Left ventricle myocardium inferior (tissue), 1 donor: ENCODE measurements at places on chromosomes 3 and 15. TPM values are rescaled to one million over a fixed set of nuclear protein-coding genes. Genes with fewer than 3 reads are reported as not detected.

GRCh38 chr3:135806317-135806716 is 159.2 kb upstream of the PPP2R3A start:
- DNase-seq, result no peak

DNA sequence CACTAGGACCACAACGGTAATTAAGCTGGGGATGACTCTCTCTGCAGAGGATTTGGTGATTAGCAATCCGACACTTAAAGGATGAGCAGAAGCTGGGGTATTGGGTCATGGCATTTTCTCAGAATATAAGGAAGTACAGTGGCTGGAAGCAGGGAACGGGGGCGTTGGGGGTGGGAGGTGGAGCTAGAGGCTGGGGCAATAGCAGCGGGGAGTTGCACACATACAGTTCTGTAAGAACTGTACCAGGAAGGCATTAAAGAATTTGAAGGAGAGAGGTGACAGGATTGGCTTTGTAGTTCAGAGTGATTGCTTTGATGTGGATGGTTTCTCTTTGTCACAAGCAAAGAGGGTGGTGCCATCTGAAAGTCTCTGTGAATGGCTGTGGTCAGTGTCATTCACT is 28.2 kb downstream of the PSMD6 start:
- no peak for DNase-seq

DNA sequence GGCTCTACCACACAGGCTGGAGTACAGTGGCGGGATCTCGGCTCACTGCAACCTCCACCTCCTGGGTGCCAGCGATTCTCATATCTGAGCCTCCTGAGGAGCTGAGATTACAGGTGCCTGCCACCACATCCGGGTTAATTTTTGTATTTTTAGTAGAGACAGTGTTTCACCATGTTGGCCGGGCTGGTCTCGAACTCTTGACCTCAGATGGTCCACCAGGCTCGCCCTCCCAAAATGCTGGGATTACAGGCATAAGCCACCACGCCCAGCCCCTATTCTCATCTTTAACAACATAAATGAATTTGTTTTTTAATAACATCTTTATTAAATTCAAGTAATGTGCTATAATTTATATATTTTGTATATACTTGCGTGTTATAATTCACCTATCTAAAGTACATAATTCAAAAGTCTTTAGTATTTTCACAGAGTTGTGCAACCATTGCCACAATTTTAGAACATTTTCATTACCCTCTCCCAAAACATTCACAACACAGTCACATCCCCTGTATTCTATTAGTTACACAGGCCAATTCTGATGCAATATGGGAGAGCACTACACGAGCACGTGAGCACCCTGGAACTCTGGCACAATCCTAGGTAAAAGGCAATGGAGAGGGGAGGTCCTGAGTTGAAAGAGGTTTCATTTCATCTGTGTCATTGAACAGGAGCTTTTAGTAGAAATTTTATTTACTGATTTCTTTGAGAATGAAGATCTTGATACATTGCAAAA is 21.2 kb upstream of the MTMR14 start:
- DNase-seq, result no peak

DNA sequence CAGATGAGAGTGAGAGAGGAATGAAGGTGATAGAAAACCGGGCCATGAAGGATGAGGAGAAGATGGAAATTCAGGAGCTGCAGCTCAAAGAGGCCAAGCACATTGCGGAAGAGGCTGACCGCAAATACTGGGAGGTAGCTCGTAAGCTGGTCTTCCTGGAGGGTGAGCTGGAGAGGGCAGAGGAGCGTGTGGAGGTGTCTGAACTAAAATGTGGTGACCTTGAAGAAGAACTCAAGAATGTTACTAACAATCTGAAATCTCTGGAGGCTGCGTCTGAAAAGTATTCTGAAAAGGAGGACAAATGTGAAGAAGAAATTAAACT is 88.9 kb downstream of the EOMES start:
- DNase-seq, result no peak

Gene SERINC4
- 0.44 TPM for total RNA-seq

- no peak for DNase-seq
Observed at GRCh38 chr3:79203144-79203519, 564.7 kb downstream of the ROBO1 start.

Gene ZMYND10
- not detected for total RNA-seq

Gene ZBTB20
- 62.0 TPM for total RNA-seq

- DNase-seq, result no peak
Observed at GRCh38 chr3:25437953-25438352, 9.9 kb downstream of the RARB start.

Gene PP2D1
- not detected for total RNA-seq

Gene TMEM158
- total RNA-seq, result 0.60 TPM

Gene CRABP1
- not detected for total RNA-seq

- DNase-seq, result no peak
Observed at GRCh38 chr15:31569836-31570235, 243.2 kb downstream of the KLF13 start.

- DNase-seq, result no peak
Observed at GRCh38 chr15:70154718-70155347, 57.1 kb upstream of the TLE3 start.

Gene SLCO2A1
- 18.0 TPM for total RNA-seq

DNA sequence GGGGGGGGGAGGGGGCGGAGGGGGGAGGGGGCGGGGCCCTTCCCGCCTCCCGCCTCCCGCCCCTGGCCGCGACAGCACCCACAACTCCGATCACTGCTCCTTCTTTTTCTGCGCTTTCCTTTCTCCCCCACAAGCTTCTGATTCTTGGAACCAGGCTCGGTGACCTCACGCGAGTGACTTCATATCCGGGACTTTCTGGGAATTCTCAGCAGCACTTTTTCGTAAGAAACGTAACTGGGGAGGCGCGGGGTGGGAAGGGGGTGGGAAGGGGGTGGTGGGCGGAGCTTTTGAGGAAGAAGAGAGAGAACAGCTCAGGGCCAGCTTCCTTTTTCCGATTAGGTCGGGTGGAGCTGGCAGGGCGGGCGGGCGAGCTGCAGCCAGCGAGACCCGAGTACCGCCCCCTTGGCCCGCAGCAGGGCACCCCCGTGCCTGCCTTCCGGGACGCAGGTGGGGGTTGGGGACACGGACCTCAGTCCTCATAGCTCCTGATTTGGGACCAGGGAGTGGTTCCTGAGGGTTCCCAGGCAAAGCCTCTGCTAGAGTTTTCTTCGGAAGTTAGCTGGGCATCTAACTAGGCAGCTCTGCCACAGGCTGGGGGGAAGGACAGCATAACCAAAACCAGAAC is 14.6 kb downstream of the XIRP1 start:
- DNase-seq, result peak; percentile 89

Gene STAC
- 0.30 TPM for total RNA-seq

Gene IQCF5
- total RNA-seq, result not detected

Gene DLEC1
- 0.08 TPM for total RNA-seq

DNA sequence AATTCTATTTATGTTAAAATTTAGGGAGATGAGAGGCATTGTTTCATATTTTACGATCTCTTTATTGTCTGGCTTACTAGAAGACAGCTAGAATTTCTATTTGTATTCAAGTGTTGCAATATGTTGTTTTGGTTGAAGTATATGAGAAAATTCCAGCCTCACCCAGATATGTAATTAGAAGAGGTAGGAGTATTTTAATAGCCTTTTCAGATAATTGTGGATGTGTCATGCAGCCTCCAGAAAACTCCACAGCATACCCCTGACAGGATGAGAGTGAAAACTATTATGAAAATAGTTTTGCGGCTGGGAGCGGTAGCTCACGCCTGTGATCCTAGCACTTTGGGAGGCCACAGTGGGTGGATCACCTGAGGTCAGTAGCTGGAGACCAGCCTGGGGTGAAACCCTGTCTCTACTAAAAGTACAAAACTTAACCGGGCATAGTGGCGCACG is 21.5 kb upstream of the USP3 start:
- no peak for DNase-seq

Gene HAPLN3
- 3.2 TPM for total RNA-seq

Gene SSR3
- total RNA-seq, result 208 TPM

Gene MAP1A
- total RNA-seq, result 56.0 TPM

Gene DHFR2
- total RNA-seq, result 3.9 TPM

Gene USP8
- 43.9 TPM for total RNA-seq

DNA sequence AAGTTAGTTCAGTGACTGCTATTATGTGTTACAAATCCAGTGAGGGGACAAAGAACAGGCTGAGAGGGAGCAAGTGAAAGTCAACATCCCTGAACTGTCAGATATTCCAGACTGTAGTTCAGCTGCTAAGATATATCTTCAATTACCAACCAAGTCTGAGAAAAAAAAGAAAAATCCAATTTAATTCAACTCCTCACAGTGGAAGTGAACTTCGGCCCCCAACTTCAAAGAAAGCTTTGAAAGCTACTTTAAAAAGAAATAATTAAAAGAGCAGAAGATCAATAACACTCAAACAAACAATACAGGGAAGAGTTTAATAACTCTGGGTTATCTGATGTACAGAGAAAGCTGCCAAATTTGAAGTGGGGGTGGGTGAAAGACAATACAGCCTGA is 174.0 kb downstream of the SERPINI1 start:
- DNase-seq, result no peak

Gene TIMMDC1
- total RNA-seq, result 302 TPM

- no peak for DNase-seq
Observed at GRCh38 chr15:61025781-61026180, 203.3 kb downstream of the RORA start.

Gene CLDN11
- total RNA-seq, result 4.3 TPM

Gene BAHD1
- 17.1 TPM for total RNA-seq

GRCh38 chr15:37616215-37616614 is 318.2 kb upstream of the TMCO5A start:
- DNase-seq, result no peak

- DNase-seq, result no peak
Observed at GRCh38 chr15:35885870-35886269, 339.9 kb upstream of the DPH6 start.

GRCh38 chr15:41806291-41807181 is 21.4 kb upstream of the JMJD7 start:
- DNase-seq, result peak; percentile 34

Gene RPSA
- total RNA-seq, result 404 TPM

- DNase-seq, result no peak
Observed at GRCh38 chr3:87973906-87974305, 84.9 kb downstream of the CGGBP1 start.

DNA sequence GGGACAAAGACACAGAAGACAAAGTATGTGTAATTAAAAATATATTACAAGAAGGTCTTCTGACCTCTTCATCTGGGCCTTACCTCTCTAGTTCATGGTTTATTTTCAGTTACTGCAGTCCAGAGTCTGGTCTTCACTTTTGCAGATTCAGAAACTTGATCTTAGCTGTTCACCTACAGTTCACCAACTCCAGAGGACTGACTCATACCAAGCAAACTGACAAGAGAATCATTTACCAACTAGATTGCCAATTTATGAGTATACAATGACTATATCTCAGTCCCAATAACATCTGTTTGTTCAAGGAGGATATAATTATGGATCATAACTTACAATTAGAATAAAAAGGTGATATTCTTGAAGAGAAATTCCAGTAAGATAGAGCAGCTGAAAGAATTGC is 9.0 kb downstream of the P2RY1 start:
- DNase-seq, result no peak

DNA sequence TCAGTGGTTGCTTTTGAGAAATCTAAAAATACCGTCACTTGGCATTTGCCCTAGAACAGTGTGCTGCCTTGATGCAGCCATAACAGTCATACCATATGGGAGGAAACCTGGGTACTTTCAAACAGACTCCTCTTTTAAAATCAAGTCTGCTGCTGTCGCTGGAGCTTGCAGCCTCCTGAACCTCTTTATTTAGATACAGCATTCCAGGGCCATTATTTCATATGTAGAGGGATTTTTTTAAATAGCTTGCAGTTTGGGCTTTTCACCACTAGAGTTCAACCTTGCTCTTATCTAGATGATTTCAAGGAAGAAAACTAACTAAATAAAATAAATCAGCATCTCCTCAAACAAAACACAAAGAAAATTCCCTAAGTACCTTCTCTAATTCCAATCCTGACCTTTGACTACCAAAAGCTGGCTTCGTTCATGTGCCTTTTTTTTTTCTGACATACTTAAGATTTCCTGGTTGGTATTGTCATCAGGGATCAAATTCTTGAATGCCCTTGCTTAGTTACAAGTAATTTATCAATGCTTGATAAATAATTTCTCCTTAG is 111.6 kb downstream of the KBTBD8 start:
- no peak for DNase-seq

GRCh38 chr3:123076496-123077418 is 9.9 kb downstream of the PDIA5 start:
- DNase-seq, result peak; percentile 73

DNA sequence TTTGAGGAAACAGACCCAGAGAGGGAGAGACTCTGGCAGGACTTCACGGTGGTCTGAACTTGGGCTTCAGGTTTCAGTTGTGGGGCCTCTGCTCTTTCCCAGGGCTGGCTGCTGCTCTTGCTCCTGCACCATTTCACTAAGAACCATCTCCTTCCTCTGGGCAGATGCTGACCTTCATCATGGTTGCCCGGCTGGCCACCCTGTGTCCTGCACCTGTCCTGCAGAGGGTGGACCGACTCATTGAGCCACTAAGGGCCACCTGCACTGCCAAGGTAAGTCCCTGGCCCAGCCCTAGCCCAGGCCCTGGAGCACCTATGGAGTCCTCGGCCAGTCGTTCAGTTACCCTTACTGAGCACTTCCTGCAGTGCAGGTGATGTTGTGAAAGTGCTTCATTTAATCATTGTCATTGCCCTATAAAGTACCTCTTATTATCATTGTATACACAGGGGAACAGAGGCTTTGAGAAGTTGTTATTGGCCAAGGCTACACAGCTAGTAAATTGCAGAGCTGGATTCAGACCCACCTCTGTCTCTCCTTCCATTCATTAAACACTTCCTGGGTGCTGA is 10.0 kb downstream of the RPL32 start:
- no peak for DNase-seq

DNA sequence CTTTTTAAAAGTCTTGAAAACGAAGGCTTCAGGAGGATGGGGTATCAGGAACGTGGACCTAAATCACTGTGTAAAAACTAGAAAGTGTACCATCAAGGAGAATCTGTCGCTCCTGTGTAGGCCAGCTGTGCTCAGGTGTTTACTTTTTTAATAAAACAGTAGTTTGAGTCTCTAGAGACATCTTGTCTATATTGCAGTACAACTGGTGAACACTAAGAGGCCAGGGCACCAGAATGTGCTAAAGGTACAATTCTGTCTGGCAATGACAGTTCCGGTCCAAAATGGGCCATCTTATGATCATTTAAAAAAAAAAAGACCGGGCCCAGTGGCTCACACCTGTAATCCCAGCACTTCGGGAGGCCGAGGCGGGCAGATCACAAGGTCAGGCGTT is 61.8 kb upstream of the MCF2L2 start:
- no peak for DNase-seq

GRCh38 chr3:125147491-125147820 is 65.1 kb downstream of the SLC12A8 start:
- DNase-seq, result no peak

DNA sequence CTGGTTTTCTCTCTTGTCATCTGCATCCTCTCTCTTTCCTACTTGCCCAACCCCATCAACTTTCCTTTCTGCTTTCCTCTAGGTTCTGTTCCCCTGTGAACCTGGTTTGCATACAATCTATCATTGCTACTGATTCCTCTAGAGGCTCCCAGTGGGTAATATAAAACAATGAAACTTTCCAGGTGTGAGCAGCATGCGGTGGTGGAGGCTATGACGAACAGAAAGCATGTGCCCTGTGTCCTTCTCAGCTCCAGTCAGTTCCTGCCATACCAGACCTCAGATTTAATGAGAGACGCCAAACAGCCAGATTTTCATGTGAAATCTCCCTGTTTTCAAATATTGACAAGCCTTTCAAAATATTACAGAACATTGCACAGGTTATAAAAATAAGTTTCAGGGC is 3.5 kb upstream of the ACAP2 start:
- no peak for DNase-seq
